HuH-7 (cell line): ENCODE measurements at places on chromosomes 2 and 18.

DNA sequence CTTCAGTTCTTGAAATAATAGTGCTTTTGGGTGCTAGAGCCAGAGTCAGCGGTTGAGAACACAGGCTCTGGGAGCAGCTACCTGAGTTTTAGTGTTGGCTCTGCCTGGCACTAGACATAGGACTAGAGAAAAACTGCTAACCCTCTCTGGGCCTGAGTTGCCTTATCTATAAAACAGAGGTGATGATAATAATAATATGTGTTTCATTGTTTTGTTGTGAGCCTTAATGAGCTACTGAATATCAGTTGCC lies 391.7 kb downstream of the PTPRM start:
- DNase-seq: no peak

GRCh38 chr2:238631491-238632180 lies 204.9 kb downstream of the ASB1 start:
- no peak for DNase-seq

DNA sequence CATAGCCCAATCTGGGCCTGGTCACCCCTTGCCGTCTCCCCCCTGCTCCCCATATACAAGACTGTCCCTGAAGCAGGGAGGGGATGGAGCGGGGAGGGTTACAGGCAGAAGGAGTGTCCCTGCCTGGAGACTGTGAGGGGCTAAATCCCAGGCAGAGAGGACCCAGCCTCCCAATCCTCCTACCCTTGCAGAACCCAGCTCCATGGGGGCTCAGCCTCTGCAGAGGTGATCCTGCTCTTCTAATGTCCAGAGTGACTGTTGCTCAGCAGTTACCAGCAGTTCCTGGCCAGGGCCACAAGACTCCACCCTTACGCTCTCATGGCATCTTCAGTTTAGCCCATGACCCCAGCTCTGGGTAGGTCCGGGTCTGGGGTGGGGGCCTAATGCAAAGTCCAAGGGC lies 58.1 kb downstream of the COA5 start:
- no peak for DNase-seq

DNA sequence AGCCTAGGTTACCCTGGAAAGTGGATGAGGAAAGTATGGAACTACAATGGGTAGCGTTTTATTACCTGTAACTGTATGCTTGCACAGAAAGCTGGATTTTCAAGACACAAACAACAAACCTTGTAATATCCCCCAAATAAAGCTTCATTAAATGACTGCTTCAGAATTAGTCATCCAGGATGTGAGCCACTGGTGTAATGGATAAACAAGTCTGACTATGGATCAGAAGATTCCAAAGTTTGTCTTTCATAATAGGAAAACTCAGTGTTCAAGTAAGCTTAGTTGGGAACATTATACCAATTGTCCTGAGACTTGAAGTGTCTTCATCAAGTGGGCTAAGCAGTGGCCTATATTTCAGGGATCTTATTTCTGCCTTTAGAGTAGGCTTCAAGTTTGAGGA lies 518.8 kb downstream of the LRP1B start:
- no peak for DNase-seq

DNA sequence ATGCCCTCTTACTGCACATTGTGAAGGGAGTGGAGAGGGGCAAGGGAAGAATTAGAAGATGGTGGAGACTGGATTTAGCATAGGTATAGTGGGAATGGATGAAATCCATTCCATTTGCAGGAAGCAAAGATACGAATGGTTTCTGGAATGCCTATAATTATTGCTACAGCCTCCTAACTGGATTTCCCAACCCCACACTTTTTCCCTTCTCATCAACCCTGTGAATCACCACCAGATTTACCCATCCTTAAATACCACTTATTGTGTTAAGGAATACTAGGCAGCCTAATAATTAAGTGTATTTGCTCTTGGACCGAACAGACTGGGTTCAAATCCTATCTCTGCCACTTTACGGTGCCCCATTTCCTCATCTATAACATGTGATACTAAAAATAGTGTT lies 39.3 kb upstream of the CREB1 start:
- DNase-seq: no peak

GRCh38 chr2:65053199-65053598 lies 3.0 kb upstream of the CEP68 start:
- DNase-seq: no peak

DNA sequence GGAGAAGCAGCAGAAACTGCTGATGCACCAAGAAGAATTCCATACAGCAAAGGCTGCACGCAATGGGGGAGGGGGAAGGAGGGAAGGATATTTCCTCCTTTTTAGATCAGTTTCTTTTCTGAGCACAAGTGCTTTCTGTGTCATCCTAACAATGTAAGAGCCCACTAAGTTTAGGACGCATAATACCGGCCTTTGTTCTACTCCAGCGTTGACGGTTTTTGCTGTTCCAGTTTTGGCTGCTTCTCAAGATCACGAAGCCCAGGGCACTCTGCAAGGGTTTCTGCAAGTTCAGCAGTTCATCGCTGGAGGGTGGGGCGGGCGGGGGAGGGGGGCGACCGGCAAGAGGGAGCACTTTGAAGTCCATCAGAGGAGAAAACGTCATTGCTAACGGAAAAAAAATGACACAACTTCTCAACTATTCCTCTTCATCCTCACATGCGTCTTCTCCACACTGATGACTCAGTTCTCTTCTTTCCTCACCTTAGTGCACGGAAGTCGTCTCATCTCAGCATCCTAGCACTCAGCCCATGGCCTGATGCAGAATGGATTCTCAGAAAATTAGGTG lies 8.7 kb downstream of the FAM178B start:
- no peak for DNase-seq

DNA sequence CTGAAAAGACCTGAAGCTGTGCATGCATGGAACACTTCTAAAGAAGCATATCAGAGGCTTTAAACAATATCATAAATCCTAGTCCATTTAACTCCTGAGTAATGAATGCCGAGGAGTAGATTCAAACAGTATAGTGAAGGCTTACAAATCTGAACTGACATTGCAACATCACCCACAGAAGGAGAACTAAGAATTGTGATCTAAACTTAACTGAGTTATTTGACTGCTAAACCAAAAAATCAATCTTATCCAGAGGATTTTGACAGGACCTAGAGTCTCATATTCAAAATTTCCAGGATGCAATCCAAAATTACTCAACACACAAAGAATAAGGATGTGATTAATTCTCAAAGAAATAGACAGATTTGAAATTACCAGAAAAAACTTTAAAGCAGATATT lies 181.0 kb downstream of the SLC39A10 start:
- DNase-seq: no peak

- no peak for DNase-seq
Observed at GRCh38 chr2:226366920-226367319, 432.7 kb downstream of the IRS1 start.

DNA sequence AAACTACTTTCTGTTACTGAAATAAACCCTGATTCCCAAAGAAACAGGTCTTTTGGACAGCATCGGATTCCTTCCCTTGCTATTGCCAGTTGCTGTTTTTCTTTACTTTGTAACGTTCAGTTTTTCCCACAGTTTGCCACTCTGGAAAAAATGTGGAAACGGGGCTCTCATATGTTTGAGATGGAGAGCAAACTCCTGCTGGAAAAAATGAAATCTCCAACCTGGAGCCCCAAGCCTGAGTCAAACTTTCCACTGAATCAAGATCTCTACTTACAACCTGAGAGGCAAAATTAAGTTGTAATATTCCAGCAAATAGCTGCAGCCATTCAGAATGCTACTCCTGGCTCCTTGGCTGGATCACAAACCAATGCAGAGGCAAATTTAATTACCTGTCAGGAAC lies 270.7 kb downstream of the SRBD1 start:
- no peak for DNase-seq

- DNase-seq: peak; percentile 79
Observed at GRCh38 chr2:166375736-166376487, at the start of gene SCN9A. Gene SCN9A, minus strand, starts transcription at chr2:166375944. Its CDS starts 64,188 bp downstream, at chr2:166311756.

DNA sequence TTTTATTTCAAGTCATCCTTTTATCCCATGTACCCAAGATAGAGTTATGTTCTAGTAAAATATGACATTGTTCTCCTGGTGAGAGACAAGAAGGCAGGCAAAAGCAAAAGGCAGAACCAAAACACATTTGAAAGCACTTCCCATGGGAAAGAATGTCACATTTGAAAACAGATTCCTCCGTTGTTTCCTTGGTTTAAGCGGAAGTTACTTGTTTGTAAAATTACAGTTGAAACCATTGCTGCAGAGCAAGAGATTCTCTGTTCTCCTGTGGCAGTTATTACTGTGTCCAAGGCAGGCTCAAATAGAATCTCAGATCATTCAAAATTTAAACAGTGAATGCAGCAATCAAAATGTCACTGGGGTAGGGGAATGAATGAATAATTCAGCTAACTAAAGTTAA lies 149.6 kb downstream of the MTCL1 start:
- no peak for DNase-seq

GRCh38 chr2:199850718-199851500 lies at the start of gene FTCDNL1:
Gene FTCDNL1, minus strand, starts transcription at chr2:199851192. Its CDS starts 2,230 bp downstream, at chr2:199848962.
- DNase-seq: peak; percentile 62

- DNase-seq: no peak
Observed at GRCh38 chr2:159891917-159892730, 94.1 kb upstream of the CD302 start.

DNA sequence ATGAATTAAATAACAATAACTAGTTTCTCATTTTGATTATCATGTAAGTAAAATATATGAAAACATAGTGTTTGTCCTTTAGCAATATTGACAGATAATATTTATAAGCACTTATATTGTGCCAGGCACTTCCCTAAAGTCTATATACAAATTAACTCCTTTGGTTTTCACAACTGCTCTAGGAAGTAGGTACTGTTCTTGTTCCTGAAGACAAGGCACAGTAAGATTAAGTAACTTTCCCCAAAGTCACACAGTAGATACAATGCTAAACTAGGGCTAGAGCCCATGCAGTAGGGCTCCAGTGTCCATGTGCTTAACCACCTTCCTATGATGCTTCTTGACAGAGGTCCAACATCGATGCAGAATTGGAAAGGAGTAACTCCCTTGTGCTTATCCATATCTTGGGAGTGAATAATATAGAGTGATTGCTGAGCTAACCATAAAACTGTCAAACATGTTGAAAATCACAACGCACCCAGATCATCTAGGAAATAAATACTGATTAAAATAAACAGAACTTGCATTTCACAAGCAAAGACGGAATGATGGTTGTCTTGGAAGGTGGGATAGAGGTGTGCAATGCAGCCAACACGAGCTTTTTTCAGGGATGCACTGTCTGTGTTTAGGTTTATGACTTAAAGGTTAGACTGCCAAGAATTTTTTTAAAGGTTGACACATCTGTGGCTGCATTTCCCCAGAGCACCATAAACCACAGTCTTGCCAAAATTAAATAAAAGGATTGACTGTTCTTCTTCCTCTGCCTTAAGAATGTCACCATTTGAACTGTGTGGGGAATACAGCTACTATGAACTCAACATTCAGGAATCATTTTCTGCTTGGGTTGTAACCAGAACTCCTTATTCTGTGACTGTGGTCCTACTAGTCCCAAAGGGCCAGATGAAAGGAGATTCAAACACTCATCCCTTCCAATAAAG lies 80.8 kb downstream of the ANKRD44 start:
- DNase-seq: no peak

DNA sequence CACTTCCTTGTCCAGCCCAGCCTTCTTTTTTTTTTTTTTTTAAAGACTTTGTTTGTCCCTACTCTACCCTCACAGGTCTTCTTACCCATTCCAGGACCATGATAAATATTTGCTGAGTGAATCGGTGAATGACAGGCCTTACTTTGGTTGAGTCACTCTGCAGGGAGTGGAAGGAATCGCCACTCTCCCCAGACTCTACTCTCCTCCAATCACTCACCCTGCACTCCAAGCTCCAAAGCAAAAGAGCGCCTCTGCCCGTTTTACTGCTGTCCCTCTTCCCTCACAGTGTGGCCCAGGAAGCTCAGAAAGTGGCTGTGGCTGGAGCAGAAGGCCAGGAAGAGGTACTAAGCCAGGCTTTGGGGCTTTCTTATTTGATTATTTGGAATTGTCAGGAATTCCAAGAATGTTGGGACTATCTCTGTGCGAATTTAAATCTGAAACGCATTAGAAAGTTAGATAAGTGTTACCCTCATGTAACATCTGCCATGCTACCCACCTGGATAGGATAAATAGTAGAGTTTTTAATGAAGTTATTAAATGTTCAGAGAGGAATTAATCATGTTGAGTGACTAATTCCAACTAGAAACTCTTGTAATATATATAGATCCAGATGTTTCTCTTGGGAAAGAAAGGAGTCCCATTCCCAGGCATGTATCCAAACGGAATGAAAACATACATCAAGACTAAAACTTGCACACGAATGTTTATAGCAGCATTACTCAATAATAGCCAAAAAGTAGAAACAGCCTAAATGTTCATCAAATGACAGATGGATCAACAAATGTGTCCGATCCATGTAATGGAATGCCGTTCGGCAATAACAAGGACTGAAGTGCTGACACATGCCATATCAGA lies 43.0 kb upstream of the CHMP1B start:
- DNase-seq: no peak

GRCh38 chr2:121151311-121152109 lies 133.5 kb downstream of the TFCP2L1 start:
- no peak for DNase-seq

DNA sequence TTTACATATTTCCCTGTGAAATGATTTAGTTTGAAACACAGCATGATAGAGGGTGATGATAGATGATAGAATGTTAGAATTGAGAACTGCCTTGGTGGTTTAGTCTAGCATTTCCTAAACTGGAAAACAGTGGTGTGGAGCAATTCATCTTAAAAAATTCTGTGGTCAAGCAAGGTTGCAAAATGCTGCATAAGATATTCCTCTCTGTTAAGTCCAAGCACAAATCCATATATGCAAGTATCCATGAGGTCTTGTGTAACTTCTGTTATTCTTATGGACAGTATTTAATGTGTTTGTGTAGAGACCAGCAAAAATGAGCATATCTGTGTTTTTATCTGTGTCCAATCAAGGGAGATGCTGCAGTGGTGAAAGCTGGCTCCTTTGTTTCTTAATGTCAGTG lies 30.0 kb downstream of the CPS1 start:
- no peak for DNase-seq

DNA sequence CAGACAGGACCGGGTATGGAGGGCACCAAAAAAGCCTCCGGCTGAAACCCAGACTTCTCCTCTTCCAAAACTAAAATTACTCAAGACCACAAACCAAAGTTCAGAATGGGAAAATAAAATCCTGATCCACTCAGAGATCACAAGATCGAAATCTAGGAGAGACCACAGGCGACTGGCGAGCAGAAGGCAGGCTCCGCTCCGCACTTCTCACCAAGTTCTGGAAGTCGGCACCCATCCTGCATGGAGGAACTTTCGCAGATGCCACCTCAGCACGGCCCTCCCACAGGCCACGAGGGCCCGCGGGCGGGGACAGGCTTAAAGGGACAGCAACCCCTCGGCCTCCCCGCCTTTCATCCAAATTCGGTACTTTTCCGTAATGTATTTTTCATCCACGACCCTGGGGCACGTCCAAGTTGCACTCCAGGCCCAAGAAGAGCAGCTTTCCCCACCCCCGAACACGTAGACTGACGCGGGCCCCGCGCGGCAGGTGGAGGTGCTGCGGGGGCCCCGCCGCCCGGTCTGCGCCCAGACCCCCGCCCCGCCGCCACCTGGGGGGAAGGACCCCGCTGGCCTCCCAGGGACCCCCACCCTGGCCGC lies 43.7 kb downstream of the HDLBP start:
- DNase-seq: peak; percentile 40

DNA sequence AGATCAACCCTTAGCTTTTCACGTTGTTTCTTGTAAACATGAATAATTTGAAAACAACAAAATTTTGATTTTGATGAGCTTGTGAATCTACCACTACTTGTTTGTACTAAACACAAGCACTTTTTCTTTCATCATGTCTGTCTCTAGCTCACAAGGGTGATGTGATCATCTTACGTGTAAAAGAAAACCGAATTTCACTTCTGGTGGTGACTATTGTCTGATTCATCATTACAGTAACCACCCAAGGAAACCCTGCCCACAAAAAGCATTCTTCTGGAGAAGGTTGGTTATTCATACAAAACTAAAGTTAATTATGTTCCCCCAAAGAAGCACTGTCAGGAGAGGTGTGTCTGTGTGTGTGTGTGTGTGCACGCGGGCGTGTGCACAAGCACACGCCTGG lies 285.4 kb downstream of the ZNF516 start:
- DNase-seq: no peak
